Central memory CD4-positive, alpha-beta T cell (primary cell): ENCODE measurements at places on chromosomes 11 and 22.
A peak's percentile ranks its signal among the peaks of the same experiment; 100 is the strongest.

GRCh38 chr22:29048822-29049654 lies 12.6 kb downstream of the C22orf31 start:
- no peak for DNase-seq

DNA sequence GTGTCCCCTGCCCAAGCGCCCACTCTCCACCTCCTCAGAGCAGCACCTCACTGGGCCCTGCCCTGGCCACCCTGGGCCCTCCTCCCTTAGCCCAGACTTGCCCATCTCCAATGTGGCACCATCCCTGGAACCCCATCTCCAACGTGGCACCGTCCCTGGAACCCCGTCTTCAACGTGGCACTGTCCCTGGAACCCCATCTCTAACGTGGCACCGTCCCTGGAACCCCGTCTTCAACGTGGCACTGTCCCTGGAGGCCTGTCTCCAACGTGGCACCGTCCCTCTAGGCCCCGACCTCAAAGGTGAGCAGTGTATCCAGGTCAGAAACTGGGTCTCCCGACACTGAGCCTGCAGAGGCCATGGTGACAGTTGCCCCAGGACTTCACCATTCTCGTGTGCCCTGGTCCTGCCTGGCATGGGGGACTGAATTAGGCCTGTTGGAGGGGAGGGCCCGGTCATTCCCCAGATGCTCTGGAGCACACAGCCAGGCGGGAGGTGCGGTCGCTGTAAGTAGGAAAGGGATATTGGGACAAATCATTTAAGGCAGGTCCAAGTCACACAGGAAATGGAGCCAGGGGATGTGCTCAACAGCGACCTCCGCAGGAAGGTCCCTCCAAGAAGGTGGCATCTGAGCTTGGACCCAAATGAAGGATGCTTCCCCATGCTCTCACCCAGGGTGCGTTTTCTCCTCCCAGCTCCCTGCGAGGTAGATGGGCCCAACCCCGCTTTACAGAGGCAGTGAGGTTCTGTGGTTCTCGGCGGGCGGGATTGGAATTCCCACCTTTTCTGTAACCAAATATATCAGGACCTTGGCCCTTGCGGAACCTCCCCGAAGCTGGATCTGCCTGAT lies 2.4 kb upstream of the CTSD start:
- no peak for DNase-seq

- DNase-seq: no peak
These were observed 33.2 kb upstream of the CEP126 start for GRCh38 chr11:101881586-101881985.

DNA sequence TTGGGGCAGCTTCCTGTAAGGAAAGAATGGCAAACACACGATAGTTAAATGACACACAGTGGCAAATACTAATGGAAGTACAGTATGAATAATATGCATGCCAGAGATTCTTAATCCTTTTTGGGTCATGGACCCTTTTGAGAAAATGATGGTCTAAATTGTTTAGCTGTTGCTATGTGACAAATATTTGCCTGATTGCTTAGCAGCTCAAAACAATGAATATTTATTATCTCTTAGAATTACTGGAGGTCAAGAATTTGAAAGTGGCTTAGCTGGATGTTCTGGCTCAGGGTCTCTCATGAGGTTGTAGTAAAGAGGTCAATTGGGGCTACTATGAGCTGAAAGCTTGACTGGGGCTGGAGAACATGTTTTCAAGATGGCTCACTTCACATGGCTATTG lies 69.7 kb downstream of the FANCF start:
- DNase-seq: no peak

GRCh38 chr11:70296681-70297080 lies 26.2 kb downstream of the PPFIA1 start:
- no peak for DNase-seq

- no peak for DNase-seq
These were observed 4.5 kb downstream of the GSTT2 start for GRCh38 chr22:23984430-23984829.

- no peak for DNase-seq
These were observed 32.6 kb downstream of the PPFIBP2 start for GRCh38 chr11:7546324-7546791.

- no peak for DNase-seq
These were observed 259.6 kb downstream of the TBC1D22A start for GRCh38 chr22:47022075-47022473.

GRCh38 chr22:42661985-42662831 lies 13.0 kb upstream of the CYB5R3 start:
- DNase-seq: peak; percentile 73

DNA sequence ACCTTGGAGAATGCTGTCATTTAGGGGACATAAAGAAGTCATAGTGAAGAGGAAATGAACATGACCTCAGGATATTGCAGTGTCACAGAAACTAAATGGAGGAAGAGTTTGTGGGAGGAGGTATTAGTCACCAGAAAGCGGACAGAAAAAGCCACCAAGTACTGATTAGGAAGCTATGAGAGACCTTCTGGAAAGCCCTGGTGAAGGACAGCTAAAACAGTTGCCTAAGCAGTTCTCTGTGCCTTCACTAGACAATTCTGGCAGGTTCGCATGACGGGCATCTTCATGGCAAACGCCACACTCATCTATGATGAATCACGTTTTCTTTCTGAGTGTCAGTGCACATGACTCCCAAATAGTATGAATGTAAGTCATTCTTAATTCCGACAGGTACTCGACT lies 325.8 kb downstream of the C11orf87 start:
- DNase-seq: no peak

DNA sequence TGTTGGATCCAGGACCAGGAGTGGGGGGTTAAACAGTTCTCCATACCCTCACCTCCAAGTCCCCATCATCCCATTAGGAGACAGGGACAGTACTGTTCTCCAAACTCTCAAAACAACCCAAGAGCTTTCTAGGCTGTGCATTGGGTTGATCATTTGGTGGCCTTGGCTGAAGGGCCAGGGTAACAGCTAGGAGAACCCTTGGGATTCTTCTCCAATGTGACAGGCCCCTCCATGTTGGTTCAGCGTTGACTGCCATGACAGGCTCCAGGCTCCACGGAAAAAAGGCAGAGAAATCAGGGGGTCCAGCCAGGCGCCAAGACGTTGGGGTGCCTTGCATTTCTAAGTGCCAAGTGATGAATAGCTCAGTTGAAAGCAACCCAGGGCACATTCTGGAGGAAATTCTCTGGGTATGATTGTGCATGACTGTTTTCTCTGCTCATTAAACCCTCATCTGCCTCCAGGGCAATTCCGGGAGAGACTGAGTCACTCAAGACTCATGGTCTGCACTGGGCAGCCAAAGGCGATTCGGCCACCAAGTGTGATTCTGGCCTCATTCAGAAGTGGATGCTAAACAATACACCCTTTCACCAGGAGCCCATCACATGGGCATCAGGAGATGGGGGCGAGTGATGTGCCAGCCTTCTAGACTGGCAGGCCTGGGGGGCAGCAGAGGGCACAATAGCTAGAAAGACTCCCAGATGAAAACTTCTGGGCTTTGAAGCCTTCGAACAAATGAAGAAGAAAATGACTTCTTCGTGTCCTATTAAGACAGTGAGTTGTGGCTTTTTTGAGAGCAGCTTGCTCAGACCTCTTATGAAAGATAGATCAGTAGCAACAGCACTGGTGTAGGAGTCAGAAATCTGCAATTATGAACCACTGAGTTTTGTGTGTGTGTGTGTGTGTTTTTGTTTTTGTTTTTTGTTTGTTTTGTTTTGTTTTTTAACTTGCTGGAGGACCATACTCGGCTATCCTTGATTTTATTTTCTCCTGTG lies 27.7 kb downstream of the CD44 start:
- peak; percentile 37 for DNase-seq

DNA sequence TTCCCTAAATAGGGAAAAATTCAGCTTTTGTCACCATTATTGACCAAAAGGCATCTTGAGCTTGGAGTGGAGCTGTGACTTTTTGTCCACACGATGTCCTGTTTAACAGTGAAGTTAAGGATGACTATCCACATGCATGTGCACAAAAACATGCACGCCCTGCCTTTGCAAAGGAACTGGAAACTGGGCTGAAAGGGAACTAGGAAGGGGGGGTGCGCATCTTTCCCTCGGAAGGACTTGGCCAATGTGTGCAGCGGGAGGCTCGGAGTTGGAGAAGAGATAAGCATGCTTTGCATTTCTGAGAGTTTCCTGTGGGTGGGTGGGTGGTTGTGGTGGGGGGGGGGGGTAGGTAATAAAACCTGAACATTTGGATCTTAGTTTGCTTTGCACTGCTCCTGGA lies 411 bp upstream of the KIRREL3 start:
- DNase-seq: no peak

DNA sequence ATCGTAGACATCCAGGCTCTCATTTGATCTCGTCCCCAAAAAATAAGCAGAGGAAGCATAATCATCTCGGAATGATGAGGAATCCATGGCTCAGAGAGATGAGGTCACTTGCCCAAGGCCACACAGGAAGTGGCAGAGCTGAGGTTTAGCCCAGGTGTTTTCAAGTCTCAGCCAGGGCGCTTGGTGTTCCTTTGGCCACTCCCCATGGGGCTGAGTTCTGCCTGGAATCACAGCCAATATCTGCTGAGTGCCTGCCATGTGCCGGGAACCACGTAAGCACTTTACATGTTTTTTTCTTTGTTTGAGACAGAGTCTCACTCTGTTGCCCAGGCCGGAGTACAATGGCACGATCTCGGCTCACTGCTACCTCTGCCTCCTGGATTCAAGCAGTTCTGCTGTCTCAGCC lies 29.5 kb upstream of the MYH9 start:
- DNase-seq: no peak

DNA sequence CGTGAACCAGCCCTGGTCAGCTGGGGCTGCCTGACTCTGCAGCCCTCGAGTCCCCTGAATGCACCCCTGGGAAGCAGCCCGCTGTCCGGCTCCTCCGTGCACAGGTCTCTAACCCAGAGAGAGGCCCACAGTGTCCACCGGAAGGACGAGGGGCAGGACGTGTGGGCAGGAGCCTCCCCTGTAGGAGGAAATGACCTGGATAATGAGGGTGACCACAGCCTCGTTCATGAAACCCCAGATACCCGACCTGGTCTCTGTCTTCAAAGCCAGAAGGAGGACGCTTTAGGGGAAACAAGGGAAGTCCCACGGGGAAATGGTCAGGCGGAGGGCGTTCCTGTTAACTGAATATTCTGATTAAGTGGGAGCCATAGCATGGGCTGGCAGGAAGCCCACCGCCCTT lies 23.3 kb downstream of the LIF start:
- no peak for DNase-seq

- DNase-seq: no peak
These were observed 108.1 kb downstream of the TRPC6 start for GRCh38 chr11:101475699-101476098.

DNA sequence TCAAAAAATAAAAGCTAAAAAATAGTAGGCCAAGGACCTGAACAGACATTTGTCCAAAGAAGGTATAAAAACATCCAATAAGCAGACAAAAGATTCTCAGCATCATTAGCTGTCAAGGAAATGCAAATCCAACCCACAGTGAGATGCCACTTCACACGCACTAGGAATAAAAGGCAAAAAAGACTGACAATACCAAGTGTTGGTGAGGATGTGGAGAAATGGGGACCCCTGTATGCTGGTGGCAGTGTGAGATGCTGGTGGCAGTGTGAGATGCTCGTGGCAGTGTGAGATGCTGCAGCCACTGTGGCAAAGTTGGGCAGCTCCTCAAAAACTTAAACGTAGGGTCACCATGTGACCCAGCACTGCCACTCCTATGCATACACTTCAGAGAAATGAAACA lies 38.0 kb downstream of the WNT7B start:
- no peak for DNase-seq

DNA sequence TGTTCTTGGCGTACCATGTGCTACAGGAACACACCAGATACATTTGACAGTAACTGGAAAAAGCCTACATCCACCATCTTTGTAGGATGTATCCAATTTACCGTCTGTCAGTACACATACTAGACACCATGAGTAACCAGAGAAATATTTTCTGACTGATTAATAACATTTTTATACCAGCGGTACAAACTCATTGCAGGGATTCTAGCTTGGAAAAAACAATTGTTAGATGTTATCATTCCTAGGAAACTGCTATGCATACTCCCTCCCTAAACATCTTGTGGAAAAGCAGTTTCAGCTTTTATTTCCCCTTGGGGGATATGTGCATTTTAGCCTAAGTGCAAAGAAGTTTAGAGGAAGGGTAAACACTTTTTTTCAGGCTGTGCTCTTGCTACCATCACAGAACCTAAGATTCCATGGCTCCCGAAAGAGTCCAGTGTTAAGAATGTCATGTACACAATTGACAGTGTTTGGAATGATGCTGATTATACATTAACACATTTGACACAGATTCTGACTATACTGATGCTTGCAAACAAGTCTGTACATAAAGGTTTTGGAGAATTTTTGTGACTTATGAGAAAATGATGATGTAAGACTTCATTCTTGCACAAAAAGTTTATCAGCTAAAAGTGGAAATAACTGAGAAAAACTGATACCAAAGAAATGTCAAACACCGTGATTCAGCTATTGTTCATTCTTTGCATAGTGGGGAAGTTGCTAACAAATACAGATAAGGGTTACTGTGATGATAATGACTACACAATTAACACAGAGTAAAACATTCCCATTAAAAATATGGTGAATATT lies 23.7 kb downstream of the NCF4 start:
- no peak for DNase-seq

GRCh38 chr11:63613517-63614135 lies 607 bp downstream of the PLAAT3 start:
- DNase-seq: peak; percentile 25

- no peak for DNase-seq
These were observed 53.0 kb downstream of the BRD1 start for GRCh38 chr22:49774499-49775151.

GRCh38 chr11:44837661-44838060 lies 110.9 kb downstream of the TSPAN18 start:
- DNase-seq: no peak

GRCh38 chr11:108278546-108278945 lies 55.7 kb downstream of the ATM start:
- DNase-seq: no peak

DNA sequence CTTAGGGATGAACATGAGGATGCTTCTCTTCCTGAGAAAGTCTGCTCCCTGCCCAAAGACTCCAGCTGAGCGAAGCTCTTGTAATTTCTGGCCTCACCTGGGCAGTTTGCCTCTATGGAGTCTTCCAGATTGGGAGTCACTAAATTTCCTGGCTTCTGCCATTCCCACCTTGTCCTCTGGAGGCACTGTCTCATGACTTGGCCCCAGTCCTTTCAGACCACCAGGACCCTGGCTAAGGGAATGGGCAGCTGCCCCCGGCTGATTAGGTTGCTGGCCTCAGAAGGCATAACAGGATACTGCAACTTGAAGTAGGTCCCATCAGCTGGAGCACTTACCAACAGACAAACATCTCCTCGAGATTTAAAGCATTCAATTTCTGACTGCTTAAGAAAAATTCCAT lies 128.1 kb upstream of the SPON1 start:
- DNase-seq: no peak

GRCh38 chr11:110766316-110766715 lies 54.1 kb upstream of the ARHGAP20 start:
- no peak for DNase-seq

DNA sequence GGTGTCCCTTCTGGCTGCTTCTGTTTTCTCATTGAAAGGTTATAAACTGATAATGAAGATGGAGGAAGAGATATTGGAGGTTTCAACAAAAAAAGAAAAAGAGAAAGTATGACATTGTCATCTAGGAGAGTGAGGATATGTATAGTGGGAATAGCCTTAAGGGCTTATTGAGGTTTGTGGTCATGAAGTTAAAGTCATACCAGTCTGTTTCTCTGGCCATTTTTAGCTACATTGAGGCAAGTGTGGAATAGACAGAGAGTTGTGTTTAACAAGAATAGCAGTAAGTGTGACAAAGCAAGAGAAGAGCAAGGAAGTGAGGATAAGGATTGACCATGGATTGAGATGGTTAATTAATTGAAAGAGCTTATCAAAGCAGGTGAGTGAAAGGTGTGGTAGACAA lies 110.4 kb downstream of the ELP4 start:
- no peak for DNase-seq

- no peak for DNase-seq
These were observed 1252.7 kb downstream of the BRD1 start for GRCh38 chr22:48574776-48575617.
